DMS79 treated with DMSO at 0.1 percent for 48 hours (cell line): ENCODE measurements at places on chromosomes 11 and 22.
A peak's percentile ranks its signal among the peaks of the same experiment; 100 is the strongest.

- DNase-seq, result no peak
Observed at GRCh38 chr11:112364962-112365481, 104.4 kb upstream of the PLET1 start.

- peak; percentile 76 for DNase-seq
Observed at GRCh38 chr11:22192642-22193347, at the start of gene ANO5. TSS of gene ANO5 (plus strand) at chr11:22193085. CDS start at chr11:22193493, 408 bp downstream.

GRCh38 chr22:28931844-28932567 lies 48.6 kb downstream of the ZNRF3 start:
- no peak for DNase-seq

GRCh38 chr22:28172892-28173670 lies 254.0 kb upstream of the PITPNB start:
- DNase-seq, result no peak

GRCh38 chr22:34324763-34325162 lies 404.5 kb upstream of the LARGE1 start:
- DNase-seq, result no peak

- DNase-seq, result peak; percentile 19
Observed at GRCh38 chr11:119323532-119324033, 6.7 kb upstream of the MCAM start.

GRCh38 chr11:65744026-65744698 lies 23.6 kb upstream of the RNASEH2C start:
- no peak for DNase-seq
